ENCODE measurements at places on chromosomes 7 and 10. TPM values are rescaled to one million over a fixed set of nuclear protein-coding genes. Genes with fewer than 3 reads are reported as not detected.

OIT3 gene
- total RNA-seq: not detected

MARCHF5 gene
- 23.5 TPM for total RNA-seq

DNA sequence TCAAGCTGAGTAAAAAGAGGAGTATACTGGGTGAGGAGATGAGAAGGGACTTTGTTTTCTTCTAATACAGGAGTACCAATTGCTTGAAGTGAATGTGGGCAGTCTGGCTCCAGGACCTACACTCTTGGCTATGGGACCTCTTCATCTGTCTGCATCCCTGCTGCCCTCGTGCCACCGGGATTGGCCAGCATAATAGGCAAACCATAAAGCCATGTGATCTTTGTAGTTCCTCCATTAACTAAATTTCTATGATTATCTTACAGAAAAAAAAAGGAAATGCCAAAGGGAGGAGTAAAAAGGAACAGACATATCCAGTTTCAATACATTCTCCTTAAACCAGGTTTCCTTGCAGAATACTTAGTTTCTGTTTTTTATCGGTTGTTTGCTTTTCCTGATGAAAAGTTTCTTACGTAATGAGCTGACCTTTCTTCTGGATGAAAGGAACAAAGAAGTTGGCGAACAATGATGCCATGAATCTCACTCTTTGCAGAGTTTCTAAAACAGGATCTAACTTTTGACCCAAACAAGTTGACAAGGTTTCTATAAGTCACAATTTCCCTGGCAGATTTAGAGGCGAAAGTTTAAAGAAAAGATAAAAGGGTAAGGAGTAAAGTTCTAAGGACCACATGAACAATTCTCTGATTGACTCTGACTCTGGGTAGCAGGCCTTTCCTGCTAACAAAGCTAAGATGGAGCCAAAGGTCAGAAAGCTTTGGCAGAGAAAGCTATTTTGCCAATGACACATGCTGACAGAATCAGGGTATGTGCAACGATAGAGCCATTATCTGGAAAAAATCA, 54.1 kb downstream of the LAMB1 start:
- no peak for DNase-seq

DNA sequence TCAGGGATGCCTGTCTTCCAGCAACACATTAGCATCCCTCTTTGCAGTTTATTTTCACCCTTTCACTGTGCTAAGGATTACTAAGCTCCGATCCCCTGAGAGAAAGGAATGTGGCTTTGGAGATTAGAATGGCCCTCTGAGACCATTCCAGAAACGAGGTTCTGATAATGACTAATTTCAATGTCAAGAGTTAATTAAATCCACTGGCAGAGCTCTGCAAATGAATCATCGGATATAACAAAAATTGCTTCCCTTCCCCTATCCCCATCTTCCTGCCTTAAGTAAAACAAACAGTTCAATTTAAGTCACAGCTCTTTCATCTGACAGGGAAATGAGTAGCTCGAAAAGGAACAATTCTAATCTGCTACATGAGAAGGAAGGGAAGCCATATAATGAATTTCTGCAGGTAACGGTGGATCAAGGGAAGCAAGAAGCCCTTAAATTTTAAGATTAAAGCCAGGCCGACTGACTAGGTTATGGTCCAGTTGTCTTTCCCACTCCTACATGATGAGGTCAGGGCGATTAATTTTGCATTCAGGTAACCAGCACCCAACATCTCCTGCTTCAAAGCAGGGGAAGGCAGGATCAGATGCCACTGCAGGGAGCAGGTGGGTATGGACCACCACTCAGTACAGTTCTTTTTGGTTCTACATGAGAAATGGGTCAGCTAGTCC, 50.5 kb downstream of the MALSU1 start:
- DNase-seq: no peak

OR2A42 gene
- total RNA-seq: 0.16 TPM

DNA sequence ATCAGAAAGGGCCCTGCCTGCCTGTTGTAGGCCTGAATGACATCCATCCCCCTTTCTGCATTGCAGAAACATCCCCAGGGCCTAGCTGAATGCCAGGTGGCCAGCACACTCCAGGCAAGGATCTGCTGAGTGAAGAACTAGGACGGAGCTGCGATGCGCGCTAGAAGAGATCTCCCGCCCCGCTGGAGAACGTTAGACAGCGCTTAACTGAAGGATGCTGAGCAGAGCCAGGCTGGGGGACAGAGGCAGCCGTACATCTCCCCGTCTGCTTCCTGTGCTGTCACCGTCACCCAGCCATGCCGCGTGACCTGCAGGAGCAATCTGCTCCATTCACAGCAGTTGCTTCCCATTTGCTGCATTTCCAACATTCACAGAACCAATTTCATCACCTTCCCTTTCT, 73.3 kb downstream of the FAM53B start:
- DNase-seq: no peak

GRCh38 chr10:49446031-49446430, 50.1 kb upstream of the DRGX start:
- DNase-seq: no peak

- no peak for DNase-seq
Observed at GRCh38 chr10:62796896-62797295, 7.6 kb upstream of the ADO start.

CCDC172 gene
- total RNA-seq: not detected

GRCh38 chr10:94225589-94225988, 137.2 kb downstream of the NOC3L start:
- DNase-seq: no peak

GRID1 gene
- total RNA-seq: 1.1 TPM

CALHM3 gene
- not detected for total RNA-seq

- no peak for DNase-seq
Observed at GRCh38 chr10:15236340-15236739, 67.8 kb upstream of the NMT2 start.

DNA sequence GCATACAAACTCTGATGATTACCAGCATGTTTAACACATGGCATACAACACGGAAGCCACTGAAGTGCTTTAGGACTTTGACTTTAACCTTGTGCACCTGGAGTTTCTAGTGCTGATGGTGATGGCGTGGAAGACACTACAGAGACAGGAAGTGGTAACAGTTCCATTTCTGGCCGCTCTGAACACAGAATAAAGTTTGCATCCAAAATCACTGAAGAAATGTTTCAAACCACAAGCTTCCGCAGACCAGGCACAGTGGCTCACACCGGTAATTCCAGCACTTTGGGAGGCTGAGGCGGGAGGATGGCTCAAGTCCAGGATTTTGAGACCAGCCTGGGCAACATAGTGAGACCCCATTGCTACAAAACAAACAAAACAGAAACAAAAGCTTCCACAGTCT, 40.3 kb upstream of the TNPO3 start:
- no peak for DNase-seq

- DNase-seq: no peak
Observed at GRCh38 chr7:111132833-111133232, 41.9 kb downstream of the LRRN3 start.

DNA sequence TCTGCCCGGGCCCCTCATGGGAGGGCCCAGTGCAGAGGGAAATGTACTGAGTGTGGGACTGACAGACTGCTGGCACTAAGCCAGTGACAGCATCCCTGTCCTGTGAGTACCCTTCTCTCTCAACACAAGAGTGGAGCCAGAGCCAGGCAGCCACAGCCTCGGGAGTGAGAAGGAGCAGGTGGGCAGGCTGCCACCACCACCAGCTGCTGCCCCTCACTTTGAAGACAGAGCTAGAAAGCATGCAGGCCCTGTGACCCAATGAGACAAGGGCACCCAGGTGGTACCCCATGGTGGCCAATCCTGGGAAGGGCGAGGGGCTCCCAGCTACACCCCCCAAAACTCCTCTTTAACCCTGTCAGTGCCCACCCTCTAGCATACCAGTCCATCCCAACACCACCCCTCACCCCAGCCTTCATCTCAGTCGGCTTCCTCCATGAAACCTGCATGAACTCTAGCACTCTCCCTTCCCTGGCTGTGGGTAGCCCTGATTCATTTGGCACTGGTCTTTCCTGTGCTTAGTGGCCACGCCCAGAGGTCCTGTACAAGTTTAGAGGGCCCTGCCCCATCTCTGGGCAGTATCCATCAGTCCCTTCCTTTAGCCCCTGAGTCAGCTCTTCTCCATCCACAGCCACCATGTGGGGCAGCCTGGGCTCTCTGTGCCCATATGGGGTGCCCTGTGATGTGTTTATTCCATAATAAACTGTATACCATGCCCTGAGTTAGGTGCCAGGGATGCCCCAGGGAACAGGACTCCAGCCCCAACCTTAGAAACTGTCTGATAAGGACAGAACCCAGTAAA, 207.0 kb upstream of the ZMIZ1 start:
- DNase-seq: no peak

HOXA9 gene
- total RNA-seq: 13.0 TPM

- no peak for DNase-seq
Observed at GRCh38 chr7:122719010-122719578, 16.4 kb upstream of the RNF148 start.

DNA sequence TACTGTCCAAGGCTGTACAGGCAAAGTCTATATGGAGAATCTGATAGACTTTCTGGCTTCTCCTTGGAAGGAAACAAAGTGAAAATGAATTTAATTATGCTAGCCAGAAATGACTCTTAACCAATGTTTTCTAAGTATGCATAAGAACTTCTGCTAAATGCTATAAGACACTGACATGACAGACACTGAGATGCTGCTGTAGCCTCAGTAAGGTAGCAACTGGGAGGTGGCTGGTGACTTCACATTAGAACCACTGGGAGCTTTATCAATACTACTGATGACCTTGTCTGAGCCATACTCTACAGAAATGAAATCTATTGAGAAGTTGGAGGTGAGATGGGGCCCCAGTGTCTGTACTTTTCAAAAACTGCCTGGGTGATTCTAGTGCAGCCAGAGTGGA, 188.6 kb downstream of the ZNF365 start:
- no peak for DNase-seq

DNA sequence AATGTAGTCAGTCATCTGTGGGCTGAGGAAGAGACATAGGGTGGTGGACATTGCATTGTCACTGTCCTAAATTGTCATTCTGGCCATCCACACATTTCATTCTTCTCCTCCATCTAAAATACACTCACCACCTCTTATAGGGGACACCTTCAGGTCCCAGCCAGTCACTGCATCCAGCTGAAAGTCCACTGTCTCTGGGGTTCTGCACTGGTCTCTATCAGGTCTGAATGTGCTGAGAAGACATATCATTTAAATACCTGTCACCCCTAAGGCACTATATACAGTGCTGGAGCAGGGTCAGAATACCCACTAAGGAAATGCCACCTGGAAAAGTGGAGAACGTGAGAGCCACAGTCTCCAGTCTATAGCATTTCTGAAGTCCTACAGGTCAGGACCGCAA, 29.6 kb downstream of the SH2D4B start:
- no peak for DNase-seq

GRCh38 chr7:144407266-144407931, 3.9 kb upstream of the NOBOX start:
- no peak for DNase-seq

DNA sequence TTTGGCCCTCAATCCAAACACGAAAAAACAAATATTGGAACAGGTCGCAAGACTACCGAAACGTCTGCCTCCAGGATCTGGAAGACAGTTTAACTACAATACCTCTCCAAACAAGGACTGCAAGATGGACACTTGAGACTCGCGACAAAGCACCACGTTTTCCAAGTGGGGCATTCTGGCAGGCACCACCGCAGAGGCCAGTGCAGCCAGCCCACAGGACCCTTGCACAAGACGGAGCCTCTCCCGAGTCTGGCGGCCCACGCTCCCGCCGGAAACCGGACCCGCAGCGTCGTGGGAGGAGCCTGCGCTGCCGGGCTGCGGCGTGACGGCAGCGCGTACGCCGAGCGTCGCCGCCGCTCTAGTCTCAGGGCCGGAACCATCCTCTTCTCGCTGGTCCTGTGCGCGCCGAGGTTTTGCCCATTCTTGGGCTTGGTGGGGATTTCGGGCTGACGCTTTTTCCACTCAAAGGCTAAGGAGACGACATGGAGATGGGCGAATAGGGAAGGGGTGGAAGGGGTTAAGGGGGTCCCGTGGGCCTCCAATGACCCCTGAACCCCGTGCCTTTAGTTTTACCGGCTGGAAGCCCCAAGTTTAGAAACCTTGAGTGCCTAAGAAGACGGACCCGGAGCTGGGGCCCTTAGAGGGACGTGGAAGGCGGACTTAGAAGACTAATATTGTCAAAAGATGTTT, at the start of gene ORC5:
TSS of gene ORC5 (minus strand) at position 283 of the 690 bp plus-strand sequence. CDS start at position 174, 109 bp downstream.
- peak; percentile 83 for DNase-seq

ANLN gene
- total RNA-seq: 4.6 TPM

- DNase-seq: no peak
Observed at GRCh38 chr7:143507094-143507518, 29.4 kb downstream of the TAS2R41 start.

DOCK1 gene
- total RNA-seq: 53.7 TPM

SPDYE2B gene
- total RNA-seq: not detected

DNA sequence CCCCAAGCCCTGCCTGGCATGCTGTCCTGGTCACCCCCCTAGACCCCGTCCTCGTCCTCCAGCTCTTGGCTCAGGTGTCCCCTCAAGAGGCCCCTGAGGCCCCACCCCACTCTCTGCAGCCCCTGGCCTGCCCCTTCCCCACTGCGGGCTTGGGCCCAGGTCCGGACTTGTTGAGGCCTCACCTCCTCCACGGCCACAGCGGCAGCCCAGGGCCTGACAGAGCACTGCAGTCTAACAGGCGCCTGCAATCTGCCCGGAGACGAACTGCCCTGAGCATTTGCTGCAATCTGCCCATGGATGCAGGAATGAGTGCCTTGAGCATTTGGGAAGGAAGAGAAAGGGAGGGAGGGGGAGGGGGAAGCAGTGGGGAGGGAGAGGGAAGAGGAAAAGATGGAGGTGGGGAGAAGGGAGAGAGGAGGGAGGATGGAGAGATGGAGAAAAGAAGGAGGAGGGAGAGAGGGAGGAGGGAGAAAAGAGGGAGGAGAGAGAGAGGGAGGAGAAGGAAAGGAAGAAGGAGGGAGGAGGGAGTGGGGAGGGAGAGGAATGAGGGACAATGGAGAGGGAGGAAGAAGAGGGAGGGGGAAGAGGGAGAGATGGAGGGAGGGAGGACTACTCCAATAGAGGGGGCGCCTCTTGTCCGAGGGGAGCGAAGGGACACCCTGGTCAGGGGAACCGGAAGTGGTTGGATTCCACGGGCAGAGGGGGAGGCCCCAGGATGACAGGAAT, 73.9 kb downstream of the PDGFA start:
- no peak for DNase-seq

DNA sequence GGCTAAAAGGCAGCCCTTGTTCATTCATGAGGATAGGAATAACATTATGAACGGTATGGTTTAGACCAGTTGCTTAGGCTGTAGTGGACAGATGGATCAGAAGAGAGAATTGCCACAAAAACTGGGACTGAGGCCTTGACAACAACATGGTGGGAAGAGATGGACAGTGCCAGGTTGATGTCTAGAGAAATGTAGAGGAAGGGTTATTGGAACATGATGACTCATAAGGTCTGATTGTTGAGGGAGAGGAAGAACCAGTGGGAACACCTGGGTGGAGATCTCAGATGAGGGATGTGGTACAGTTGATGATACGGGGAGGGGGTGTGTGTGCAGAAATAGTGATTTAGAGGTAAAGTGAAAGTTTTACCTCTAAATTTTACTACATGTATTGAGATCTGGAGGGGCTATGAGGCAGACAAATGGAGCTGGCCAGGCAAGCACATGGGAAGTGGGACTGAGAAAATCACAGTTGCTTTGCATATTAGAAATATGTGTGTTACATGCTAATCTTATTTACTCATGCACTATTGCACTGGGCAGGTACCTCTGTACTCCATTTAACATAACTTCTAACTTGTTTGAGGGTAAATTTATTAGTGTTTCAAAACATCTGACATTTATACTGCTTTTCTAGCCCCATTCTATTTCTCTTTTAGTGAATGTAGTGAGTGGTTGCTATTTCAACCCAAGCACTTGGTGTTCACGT, 65.6 kb downstream of the PLCE1 start:
- DNase-seq: no peak

All from sigmoid colon (tissue), 7 donors.